ENCODE measurements at places on chromosomes 6 and 20.
A peak's percentile ranks its signal among the peaks of the same experiment; 100 is the strongest.

DNA sequence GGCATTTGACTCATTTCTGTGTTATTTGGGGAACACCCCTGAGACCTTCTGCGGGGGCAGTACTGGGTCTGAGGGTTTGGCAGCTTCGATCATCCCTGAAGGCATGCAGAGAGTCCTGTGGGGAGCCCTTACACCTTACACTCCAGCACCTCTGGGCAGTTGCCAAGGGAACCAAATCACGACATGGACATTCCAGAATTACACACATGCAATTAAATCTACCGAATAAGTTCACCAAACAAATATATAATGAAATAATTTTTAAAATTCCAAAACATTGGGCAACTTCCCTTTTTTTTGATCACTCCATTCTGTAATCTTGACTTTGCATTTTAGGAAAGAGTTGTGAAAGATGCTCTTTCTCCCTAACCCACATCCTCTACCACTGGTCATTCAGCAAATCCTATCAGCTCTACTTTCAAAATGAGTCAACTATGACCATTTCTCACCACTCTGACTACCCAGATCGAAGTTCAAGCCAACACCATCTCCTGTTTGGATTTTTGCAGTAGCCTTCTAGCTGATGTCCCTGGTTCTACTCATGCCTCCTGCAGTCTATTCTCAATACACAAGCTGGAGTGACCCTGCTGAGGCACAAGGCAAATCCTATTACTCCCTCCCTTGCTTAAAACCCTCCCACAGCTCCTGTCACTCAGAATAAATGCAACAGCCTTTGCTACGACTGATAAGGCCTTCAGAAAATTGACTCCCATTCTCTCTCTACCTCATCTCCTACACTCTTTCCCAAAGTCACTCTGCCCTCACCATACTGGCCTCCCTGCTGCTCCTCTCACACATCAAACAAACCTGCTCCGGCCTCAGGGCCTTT, 533.3 kb downstream of the HACE1 start:
- no peak for DNase-seq

GRCh38 chr6:166691746-166692145, 64.7 kb upstream of the RPS6KA2 start:
- no peak for DNase-seq

DNA sequence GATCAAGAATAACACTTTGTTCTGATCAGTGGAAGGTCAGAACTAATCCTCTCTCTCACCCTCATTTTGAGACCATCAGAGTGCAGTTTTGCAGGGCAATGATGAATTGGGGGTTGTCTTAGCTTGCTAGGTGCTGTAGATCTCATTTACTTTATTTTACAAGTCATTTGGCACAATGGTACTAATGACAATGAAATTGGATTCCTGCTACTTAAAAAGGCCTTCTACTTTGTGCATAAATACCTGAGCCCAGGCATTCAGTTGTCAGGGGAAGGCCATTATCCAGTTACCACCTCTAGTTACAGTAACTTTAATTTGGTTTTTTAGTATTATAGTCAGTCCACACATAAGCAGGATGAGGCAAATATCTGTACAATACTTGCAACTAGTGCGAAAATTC, 240.0 kb downstream of the HDGFL1 start:
- DNase-seq, result no peak

DNA sequence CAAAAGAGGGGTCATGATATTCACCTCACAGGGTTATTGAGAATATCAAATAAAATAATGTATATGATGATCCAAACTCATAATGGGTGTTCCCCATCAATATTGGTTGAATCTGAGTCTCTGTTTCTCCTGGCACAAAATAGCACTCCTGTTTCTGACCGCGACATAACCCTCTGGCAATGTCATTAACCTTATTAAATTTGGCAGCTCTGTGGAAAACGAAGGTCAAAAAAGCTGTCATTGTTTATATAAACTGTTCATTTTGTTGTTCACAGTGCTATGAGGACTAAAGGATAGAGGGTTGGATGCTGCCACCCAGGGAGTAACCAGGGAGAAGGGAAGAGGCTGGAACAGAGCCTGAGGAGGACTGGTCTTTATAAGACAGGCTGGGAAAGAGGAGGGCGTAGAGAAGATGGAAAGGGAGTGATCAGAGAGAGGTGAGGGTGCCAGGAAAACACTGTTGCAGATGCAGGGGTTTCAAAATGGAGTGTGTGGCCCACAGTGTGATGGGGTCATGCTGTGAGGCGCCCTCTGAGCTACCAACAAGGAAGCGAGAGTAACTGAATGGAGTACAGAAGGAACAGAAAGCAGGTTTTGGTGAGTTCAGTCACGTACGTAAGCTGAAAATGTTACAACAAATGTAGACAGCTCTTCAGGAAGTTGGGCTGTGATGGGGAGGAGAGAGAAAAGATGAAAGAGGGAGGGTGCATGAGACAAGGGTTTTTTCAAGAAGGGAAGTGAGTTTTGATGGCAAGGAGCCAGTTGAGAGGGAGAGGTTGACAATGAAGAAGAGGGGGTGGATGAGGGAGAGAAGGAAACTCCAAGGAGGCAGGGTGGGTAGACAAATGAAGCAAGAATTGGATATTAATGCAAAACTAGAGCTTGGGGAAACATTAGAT, 251.6 kb upstream of the TAB2 start:
- peak; percentile 20 for DNase-seq

- DNase-seq, result no peak
Measured at GRCh38 chr20:42492290-42492689, 697.4 kb downstream of the PTPRT start.

GRCh38 chr6:156943816-156944215, 166.6 kb downstream of the ARID1B start:
- no peak for DNase-seq

DNA sequence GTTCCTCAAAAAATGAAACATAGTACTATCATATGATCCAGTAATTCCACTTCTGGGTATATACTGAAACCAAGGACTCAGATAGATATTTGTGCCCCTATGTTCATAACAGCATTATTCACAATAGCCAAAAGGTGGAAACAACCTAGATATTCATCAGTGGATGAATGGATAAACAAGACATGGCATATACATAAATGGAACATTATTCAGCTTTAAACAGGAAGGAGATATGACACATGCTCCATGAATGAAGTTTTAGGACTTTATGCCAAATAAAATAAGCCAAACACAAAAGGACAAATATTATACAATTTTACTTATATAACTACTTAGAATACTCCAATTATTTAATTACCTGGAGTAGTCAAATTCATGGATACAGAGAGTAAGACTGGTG, 16.4 kb downstream of the PLCB1 start:
- no peak for DNase-seq

- DNase-seq, result no peak
Measured at GRCh38 chr6:14664621-14665315, 547.2 kb downstream of the CD83 start.

- DNase-seq, result no peak
Measured at GRCh38 chr6:34656378-34657036, 40.1 kb downstream of the ILRUN start.

DNA sequence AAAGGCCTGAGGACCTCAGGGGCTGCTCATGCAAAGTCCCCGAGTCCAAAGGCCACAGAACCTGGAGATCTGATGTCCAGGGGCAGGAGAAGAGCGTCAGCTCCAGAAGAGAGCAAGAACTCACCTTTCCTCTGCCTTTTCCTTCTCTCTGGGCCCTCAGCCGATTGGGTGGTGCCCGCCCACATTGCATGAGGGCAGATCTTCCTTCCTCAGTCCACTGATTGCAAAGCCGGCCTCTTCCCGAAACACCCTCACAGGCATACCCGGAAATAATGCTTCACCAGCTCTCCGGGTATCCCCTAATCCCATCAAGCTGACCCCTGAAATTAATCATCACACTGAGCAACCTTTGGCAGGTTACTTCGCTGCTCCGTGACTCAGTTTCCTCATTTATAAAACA, 33.4 kb downstream of the SPDEF start:
- no peak for DNase-seq

DNA sequence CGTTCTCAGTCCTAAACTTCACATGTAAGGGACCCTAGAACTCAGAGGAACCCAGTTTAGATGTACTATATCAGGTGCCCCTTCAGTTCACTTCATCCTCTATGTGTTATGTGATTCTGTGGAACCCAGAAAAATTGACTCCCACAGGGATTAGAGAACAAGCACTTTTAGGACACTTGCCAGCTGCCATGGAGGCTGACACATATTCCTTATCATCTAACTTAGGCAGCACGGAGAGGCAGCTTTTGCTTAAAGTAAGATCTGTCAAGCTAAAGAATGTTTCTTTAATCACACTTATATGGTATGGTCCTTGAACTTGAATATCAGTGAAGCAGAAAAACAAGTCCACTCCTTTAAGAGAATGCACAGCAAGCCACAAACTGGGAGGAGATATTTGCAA, 701.5 kb upstream of the ID4 start:
- no peak for DNase-seq

DNA sequence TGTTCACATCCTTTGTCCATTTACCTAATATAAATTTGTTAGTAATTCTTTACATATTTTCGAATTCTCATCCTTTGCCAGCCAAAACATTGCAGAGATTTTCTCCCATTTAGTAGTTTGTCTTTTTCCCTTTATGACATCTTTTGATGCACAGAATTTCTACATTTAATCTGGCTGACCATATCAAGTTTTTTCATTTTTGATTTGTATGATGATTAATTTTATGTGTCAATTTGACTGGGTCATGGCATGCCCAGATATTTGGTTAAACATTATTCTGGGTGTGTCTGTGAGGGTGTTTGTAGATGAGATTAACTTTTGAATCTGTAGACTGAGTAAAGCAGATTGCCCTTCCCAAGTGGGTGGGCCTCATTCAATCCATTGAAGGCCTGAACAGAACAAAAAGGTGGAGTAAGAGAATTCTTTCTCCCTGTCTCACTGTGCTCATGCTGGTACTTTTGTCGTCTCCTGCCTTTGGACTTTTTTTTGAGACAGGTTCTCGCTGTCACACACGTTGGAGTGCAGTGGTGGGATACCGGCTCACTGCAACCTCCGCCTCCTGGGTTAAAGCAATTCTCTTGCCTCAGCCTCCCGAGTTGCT, 72.1 kb upstream of the EPB41L1 start:
- no peak for DNase-seq

GRCh38 chr20:1897541-1897940, 2.3 kb downstream of the SIRPA start:
- DNase-seq, result no peak
